ENCODE measurements at places on chromosomes 2 and 18. TPM values are rescaled to one million over a fixed set of nuclear protein-coding genes. Genes with fewer than 3 reads are reported as not detected.

- H3K27me3 ChIP-seq: peaks cover 8% of the 10 kb centered on the region
- no peak overlapping the region for H3K4me3 ChIP-seq
- H3K4me1 ChIP-seq: no peaks in the 10 kb centered on the region
- no peaks in the 10 kb centered on the region for H3K36me3 ChIP-seq
- no peak for DNase-seq
- H3K27ac ChIP-seq: no peak overlapping the region
These were observed 167.0 kb downstream of the PTH2R start for GRCh38 chr2:208573569-208573968.

- DNase-seq: no peak
- no peaks in the 10 kb centered on the region for H3K27me3 ChIP-seq
- no peaks in the 10 kb centered on the region for H3K36me3 ChIP-seq
- H3K27ac ChIP-seq: no peak overlapping the region
- H3K4me1 ChIP-seq: no peaks in the 10 kb centered on the region
These were observed 295.2 kb downstream of the SS18 start for GRCh38 chr18:25795213-25795612.

GRCh38 chr2:134391751-134392160 is 137.9 kb downstream of the MGAT5 start:
- no peak overlapping the region for H3K27ac ChIP-seq
- no peaks in the 10 kb centered on the region for H3K4me1 ChIP-seq
- no peaks in the 10 kb centered on the region for H3K36me3 ChIP-seq
- no peak for DNase-seq
- no peak overlapping the region for H3K4me3 ChIP-seq

DNA sequence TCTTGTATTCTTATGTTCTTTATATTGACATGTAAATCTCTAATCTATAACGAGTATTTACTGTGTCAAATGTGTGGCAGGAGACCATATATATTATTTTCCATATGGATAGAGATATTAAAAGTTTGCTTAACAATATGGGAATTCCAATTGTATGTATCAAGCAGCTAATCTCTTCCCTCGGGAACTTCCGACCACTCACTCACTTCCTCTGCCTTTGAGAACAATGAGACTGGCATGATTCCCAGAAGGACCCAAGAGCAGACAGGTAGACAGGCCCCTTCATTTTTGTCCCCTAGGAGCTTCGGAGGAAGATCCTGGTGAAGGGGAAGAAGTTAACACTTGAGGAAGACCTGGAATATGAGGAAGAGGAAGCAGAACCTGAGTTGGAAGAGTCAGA is 24.1 kb downstream of the PLCD4 start:
- H3K27ac ChIP-seq: no peak overlapping the region
- no peak overlapping the region for H3K4me3 ChIP-seq
- DNase-seq: no peak
- no peaks in the 10 kb centered on the region for H3K4me1 ChIP-seq

DNA sequence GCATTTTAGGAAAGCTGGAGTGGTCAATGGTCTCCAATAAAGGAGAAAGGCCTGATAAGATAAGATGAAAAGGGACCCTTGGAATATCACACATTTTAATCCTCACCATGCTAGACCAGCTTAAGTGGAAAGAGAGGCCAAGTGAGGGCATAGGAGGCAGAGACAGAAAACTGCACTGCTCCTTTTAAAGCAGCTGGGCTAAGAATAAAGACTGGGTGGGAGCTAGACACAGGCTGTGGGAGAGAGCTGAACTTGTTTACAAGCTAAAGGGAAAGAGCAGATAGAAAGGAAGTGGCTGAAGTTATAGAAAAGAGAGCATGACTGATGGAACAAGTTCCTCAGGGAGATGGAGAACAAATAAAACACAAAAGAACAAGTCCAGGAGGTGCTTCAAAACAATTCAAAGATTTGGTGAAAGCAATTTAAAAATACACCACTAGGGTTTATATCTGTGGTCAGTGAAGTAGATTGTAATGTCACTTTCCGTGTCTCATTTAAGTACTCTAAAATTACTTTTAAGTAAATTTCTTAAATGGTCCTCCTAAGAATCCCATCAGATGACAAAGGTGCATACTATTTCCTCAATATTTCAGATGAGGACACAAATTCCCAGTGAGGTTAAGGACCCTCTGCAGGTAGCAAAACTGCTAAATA is 7.5 kb downstream of the COL5A2 start:
- H3K4me1 ChIP-seq: peaks cover 42% of the 10 kb centered on the region
- no peak overlapping the region for H3K4me3 ChIP-seq
- H3K27me3 ChIP-seq: no peaks in the 10 kb centered on the region
- DNase-seq: no peak
- no peak overlapping the region for H3K27ac ChIP-seq
- peaks cover 28% of the 10 kb centered on the region for H3K36me3 ChIP-seq

DNA sequence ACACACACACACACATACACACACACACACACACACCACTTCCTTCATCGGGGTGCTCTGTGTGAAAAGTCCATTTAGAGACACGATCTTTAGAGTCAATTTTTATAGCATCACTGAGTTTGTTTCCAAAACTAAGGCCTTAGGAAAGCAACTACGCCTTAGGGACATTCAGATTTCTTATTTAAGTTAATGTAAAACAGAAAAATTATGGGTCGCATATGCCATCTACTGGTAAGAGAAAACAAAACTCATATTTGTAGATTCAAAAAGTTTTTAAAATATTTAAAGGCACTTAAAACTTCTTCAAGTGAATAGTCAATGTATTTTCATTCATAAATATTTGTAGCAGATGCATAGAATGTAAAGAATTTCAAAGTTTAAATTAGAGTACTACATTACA is 166.2 kb downstream of the ATAD2B start:
- H3K36me3 ChIP-seq: peaks cover 24% of the 10 kb centered on the region
- no peak overlapping the region for H3K27ac ChIP-seq
- peaks cover 11% of the 10 kb centered on the region for H3K4me1 ChIP-seq

GRCh38 chr2:8045081-8045614 is 636.7 kb upstream of the ID2 start:
- no peaks in the 10 kb centered on the region for H3K4me1 ChIP-seq
- no peak overlapping the region for H3K27ac ChIP-seq
- no peak overlapping the region for H3K4me3 ChIP-seq
- H3K36me3 ChIP-seq: no peaks in the 10 kb centered on the region

- H3K27me3 ChIP-seq: no peaks in the 10 kb centered on the region
- peaks cover 24% of the 10 kb centered on the region for H3K4me1 ChIP-seq
These were observed 28.4 kb upstream of the CASP8 start for GRCh38 chr2:201231781-201232466.

GRCh38 chr18:44941516-44941915 is 260.8 kb downstream of the SETBP1 start:
- no peak for DNase-seq
- peaks cover 36% of the 10 kb centered on the region for H3K4me1 ChIP-seq
- H3K4me3 ChIP-seq: no peak overlapping the region
- peaks cover 9% of the 10 kb centered on the region for H3K36me3 ChIP-seq

DNA sequence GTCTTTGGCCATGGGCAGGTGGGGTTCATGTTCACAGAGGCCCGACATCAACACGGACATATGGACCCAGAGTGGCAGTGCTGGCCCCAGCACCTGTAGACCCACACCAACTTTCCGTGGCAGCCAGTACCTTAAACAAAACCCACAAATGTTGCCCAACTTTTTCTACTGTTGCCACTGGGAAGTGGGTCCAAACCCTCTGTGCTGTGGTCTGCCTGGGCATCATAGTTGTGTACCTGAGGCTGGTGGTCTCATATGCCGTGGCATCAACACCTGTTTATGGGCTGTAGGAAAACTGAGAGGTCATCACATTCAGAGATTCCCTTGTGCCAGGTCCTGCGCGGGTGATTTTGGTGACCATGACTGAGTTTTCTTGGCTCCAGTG is 79.9 kb downstream of the SH3RF3 start:
- no peak for DNase-seq
- peaks cover 83% of the 10 kb centered on the region for H3K4me1 ChIP-seq
- peak overlapping the region; percentile 72 for H3K27ac ChIP-seq
- no peaks in the 10 kb centered on the region for H3K27me3 ChIP-seq
- no peaks in the 10 kb centered on the region for H3K36me3 ChIP-seq

DNA sequence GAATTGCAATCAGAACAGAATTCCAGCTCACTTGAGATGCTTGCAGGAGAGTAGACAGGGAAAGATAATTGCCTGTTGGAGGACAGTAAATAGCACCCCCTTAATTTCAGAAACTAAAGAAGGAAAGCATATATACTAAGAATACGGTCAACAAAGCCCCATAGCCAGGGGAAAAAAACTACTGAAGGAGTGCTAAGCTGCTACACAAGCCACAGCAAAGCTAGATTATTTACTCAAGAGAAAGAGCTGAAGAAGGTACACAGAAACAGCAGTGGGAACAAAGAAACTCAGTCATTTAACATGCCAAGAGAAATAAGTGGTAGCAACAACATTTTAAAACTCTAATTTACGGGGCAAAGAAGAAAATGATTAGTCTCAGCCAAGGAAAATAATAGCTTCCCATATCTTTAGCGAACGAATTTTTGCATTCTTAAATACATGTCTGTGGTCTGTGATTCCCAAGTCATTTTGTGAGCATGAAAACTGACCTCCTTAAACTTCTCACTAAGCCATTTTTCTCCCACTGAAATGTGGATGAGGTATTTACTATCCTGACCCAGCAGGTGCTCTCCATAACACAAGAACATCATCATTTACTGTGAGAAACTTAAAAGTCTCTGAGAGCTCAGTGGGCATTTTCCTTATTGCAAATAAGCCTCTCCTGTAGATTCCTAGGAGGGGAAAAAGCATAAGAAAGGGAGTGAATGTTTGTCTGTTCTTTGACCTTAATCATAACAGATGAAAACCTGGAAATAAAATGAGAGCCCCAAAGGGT is 196.0 kb downstream of the PAX3 start:
- no peak for DNase-seq
- no peak overlapping the region for H3K4me3 ChIP-seq
- H3K27ac ChIP-seq: no peak overlapping the region
- H3K36me3 ChIP-seq: no peaks in the 10 kb centered on the region

DNA sequence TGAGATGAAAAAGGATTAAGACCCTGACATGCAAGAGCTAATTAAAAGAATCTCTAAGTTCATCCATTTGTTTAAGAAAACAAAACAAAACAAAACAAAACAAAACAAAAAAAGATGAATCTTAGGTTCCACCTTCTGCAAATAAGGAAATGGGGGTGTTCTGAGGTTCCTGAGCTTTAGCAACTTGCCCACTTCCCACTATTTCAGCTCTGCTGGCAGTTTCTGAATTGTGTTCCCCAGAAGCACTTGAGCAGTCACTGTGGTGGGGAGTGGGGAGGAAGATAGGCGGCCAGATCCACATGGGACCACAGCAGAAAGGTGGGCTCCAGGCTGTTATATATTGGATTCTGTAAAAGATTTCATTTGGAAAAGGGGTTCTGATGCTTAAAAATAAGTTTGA is 20.3 kb downstream of the INO80C start:
- no peak for DNase-seq
- H3K4me3 ChIP-seq: no peak overlapping the region
- H3K27me3 ChIP-seq: no peaks in the 10 kb centered on the region
- peaks cover 72% of the 10 kb centered on the region for H3K4me1 ChIP-seq
- H3K36me3 ChIP-seq: peaks cover 23% of the 10 kb centered on the region

GRCh38 chr2:136098441-136098840 is 19.5 kb downstream of the CXCR4 start:
- no peaks in the 10 kb centered on the region for H3K36me3 ChIP-seq
- no peak overlapping the region for H3K27ac ChIP-seq
- H3K27me3 ChIP-seq: peaks cover under 1% of the 10 kb centered on the region
- H3K4me1 ChIP-seq: no peaks in the 10 kb centered on the region
- no peak for DNase-seq

GRCh38 chr2:138942466-138942865 is 162.3 kb upstream of the NXPH2 start:
- no peaks in the 10 kb centered on the region for H3K4me1 ChIP-seq
- H3K27ac ChIP-seq: no peak overlapping the region
- H3K36me3 ChIP-seq: peaks cover 4% of the 10 kb centered on the region

DNA sequence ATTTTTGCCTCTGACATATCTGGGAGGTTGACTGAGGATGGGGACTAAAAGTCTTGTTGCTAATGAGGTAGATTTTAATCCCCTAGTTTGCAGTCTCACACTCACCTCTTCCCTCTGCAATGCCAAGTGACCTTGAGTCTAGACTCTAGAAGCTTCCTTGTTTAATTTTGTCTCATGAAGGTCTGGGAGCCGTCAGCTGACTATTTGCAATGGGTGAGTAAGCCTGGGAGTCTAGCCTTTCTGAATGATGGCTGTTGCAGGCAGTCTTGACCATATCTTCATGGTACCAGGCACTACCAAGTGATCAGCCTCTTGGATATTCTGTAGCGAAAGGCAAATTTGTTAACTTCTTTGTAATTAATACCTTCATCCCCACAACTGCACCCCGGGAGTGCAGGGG is 61.2 kb downstream of the ARHGAP15 start:
- H3K27ac ChIP-seq: no peak overlapping the region
- H3K4me1 ChIP-seq: no peaks in the 10 kb centered on the region
- no peaks in the 10 kb centered on the region for H3K36me3 ChIP-seq
- no peak overlapping the region for H3K4me3 ChIP-seq
- peaks cover 71% of the 10 kb centered on the region for H3K27me3 ChIP-seq

- no peak overlapping the region for H3K4me3 ChIP-seq
- H3K27ac ChIP-seq: no peak overlapping the region
- peaks cover 5% of the 10 kb centered on the region for H3K4me1 ChIP-seq
These were observed 22.1 kb downstream of the PTRHD1 start for GRCh38 chr2:24771061-24771460.

DNA sequence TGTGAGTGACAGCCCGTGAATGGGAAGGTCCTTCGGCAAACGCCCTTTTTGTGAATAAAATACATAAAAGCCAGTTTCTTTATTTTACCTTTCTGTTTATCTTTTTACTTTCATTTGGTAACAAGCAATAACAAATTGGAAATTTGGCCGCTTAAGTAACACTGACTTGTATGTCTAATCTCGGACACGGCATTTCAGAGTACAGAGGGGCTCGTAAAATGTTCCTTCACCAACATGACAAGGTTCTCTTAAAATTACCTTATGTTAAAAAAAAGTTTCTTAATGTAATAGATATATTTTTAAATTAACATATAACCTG is 558 bp upstream of the NEMP2 start:
- DNase-seq: no peak
- peak overlapping the region; percentile 76 for H3K4me3 ChIP-seq
- peak overlapping the region; percentile 96 for H3K27ac ChIP-seq
- peaks cover 48% of the 10 kb centered on the region for H3K4me1 ChIP-seq

DNA sequence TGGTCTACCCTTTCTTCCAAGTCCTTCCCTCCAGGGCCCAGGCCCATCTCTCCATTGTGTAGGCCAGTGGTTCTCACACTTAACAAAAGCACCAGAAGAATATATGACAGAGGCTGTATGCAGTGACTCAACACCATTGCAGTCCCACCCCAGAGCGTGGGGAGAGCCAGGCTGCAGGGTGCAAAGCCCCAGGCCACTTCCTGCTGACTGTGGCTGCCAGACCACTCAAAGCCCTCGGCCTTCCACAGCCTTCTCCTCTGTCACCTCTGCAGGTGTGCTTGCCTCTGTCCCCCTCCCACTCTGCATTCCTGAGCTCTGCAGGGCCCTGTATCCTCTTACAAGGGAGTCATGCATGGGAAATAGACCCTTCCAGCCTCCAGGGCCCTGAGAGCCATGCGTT is 40.4 kb upstream of the ARHGEF4 start:
- H3K36me3 ChIP-seq: no peaks in the 10 kb centered on the region
- no peak overlapping the region for H3K27ac ChIP-seq
- peak; percentile 74 for DNase-seq
- peaks cover 3% of the 10 kb centered on the region for H3K4me1 ChIP-seq

DPP10 gene
- total RNA-seq: not detected

PROM2 gene
- 1.6 TPM for total RNA-seq

SH2D6 gene
- 1.6 TPM for total RNA-seq

NEMP2 gene
- 11.9 TPM for total RNA-seq

POTEJ gene
- total RNA-seq: not detected

UGT1A5 gene
- total RNA-seq: not detected

ANKRD30BL gene
- total RNA-seq: not detected

TUBA3E gene
- total RNA-seq: not detected

SPEG gene
- total RNA-seq: 27.0 TPM

CYS1 gene
- 5.5 TPM for total RNA-seq

EFEMP1 gene
- total RNA-seq: 7.4 TPM

ADD2 gene
- not detected for total RNA-seq

GALR1 gene
- not detected for total RNA-seq

CRYGD gene
- not detected for total RNA-seq

Data from osteocyte (in vitro differentiated cells).